Midbrain (tissue), 1 donor: ENCODE measurements at places on chromosomes 3 and 15.

DNA sequence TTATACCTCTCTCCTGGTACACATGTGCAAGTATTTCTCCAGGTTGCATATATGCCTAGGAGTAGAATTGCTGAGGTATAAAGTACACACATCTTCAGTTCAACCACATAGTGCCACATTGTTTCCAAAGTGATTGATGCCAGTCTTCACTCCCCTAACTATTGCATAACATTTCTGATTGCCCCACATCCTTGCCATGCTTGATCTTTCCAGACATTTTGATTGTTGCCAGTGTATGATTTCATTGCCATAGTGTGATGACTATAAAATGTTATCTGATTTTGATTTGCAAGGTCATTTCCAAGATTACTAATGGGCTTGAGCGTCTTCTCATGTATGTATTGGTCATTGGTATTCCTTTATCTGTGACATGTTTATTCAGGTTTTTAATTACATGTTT, 61.1 kb upstream of the MLF1 start:
- DNase-seq, result no peak

GRCh38 chr3:168914662-168915061, 748.9 kb downstream of the MECOM start:
- DNase-seq, result no peak

DNA sequence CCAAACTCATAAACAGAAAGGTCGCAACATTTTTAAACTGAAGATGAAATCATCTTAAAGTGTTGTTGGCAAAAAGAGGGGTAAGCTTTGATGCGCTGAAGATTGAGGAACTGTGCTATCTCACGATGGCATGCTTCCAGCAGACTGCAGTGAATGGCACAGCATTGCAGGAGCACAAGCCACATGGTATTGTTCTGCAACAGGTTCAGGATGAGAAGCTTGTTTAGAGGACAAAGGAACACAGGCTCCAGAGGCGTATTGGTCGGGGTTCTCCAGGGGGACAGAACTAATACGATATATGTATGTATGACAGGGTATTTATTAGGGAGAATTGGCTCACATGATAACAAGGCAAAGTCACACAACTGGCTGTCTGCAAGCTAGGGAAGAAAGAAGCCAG, 13.8 kb upstream of the PLD1 start:
- no peak for DNase-seq

- DNase-seq, result no peak
Measured at GRCh38 chr3:53820084-53820483, 26.1 kb downstream of the CHDH start.

GRCh38 chr3:81782585-81782984, 21.1 kb upstream of the GBE1 start:
- DNase-seq, result no peak

DNA sequence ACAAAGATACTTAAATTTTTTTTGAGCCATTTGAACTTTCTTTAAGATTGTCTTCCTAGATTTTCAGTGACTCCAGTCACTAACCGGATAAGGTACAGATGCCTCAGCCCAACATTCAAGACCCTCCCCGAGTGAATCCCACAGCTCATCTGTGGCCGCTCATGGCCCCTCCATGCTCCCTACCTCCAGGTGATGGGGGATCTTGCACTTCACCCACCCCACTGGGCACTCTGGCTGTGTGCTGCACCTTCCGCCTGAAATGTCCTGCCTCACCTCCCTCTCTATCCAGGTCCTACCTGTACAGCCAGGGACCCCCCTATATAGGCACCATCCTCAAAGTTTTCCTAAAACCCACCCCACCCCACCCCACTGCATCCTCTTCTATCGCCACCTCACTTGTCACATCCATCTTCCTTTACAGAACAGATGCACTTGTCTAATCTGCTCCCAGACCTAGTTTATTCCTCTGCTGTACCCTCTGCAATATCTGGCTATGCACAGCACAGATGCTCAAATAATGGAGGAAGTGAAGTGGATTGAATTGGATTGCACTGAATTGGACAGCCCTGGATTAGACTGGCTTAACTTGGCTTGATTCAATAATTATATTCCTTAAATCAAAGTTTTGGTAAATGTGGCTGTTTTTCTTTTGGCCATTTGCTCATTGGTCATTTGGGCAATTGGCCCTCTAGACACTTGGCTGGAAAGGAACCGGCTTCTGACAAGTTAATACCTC, 24.5 kb downstream of the NTRK3 start:
- no peak for DNase-seq

GRCh38 chr3:197801891-197802778, 11.1 kb downstream of the LRCH3 start:
- no peak for DNase-seq

GRCh38 chr15:92460023-92460422, 66.3 kb downstream of the ST8SIA2 start:
- no peak for DNase-seq

- DNase-seq, result no peak
Measured at GRCh38 chr3:58471025-58471887, 20.6 kb upstream of the KCTD6 start.

DNA sequence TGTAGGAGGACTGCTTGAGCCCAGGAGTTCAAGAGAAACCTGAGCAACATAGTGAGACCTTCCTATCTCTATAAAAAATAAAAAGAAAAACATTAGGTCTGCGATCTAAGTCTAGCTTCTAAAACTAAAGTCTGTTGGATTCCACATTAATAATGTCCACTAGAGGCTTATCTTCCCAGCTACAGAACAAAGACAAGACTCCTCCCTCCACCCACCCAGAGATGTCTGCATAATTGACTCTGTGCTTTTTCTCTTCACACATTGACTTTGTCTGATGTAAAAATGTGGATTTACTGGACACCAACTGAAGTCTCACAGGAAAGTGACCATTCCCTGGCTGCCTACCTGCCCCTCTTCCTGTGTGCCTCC, 91.8 kb downstream of the ATP10A start:
- no peak for DNase-seq

GRCh38 chr3:3356846-3357245, 177.4 kb upstream of the CRBN start:
- no peak for DNase-seq

- no peak for DNase-seq
Measured at GRCh38 chr15:85581495-85581894, 201.1 kb downstream of the AKAP13 start.

GRCh38 chr3:61719278-61719977, 158.1 kb downstream of the PTPRG start:
- DNase-seq, result no peak

DNA sequence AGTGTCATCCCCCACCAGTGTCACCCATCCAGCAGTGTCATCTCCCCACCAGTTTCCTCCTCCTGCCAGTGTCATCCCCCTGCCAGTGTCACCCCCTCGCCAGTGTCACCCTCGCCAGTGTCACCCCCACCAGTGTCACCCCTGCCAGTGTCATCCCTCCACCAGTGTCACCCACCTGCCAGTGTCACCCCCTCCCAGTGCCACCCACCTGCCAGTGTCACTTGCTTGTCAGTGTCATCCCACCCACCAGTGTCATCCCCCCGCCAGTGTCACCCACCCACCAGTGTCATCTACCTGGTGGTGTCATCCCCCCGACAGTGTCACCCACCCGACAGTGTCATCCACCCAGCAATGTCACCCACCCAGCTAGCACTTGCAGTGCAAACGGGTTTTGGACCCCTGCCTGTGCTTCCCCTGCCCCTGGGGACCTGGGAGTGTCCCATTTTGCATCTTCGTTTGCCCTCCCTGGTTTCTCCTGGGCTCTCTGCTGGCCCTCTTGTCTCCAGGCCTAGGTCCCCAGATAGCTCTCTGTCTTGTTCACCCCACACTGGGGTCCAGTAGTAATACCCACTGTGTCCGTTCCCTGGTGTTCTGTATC, 99.8 kb upstream of the PRR20G start:
- no peak for DNase-seq

GRCh38 chr3:113968986-113969385, 21.2 kb downstream of the ZDHHC23 start:
- peak; percentile 21 for DNase-seq

DNA sequence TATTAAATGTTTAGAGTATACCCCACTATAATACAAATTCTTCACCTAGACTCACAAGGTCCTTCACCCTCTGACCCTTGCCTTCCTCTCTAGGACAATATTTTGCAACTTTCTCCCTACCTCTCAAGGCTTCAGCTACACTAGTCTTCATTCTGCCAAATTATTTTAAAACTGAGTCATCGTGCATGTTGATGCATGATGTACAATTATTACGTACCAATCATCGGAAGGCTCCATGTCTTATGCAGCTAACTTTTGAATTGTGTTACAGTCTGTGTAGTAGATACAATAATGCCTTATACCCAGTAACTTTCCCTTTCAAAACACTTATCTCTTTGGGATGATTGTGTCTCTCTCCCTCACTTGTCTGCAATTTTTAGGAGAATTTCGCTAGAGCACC, 98.5 kb upstream of the ROBO2 start:
- DNase-seq, result no peak

- no peak for DNase-seq
Measured at GRCh38 chr3:177842743-177843734, 645.8 kb upstream of the TBL1XR1 start.
